ENCODE measurements at places on chromosomes 6 and 20. TPM values are rescaled to one million over a fixed set of nuclear protein-coding genes. Genes with fewer than 3 reads are reported as not detected.

The AVP gene
- not detected for total RNA-seq

The LRRC73 gene
- total RNA-seq = 1.1 TPM

The PPP1R18 gene
- 44.9 TPM for total RNA-seq

The TGM3 gene
- not detected for total RNA-seq

The TMEM14B gene
- 51.5 TPM for total RNA-seq

The TCP11 gene
- not detected for total RNA-seq

The AK9 gene
- 16.6 TPM for total RNA-seq

The ARFGEF3 gene
- total RNA-seq = 2.6 TPM

DNA sequence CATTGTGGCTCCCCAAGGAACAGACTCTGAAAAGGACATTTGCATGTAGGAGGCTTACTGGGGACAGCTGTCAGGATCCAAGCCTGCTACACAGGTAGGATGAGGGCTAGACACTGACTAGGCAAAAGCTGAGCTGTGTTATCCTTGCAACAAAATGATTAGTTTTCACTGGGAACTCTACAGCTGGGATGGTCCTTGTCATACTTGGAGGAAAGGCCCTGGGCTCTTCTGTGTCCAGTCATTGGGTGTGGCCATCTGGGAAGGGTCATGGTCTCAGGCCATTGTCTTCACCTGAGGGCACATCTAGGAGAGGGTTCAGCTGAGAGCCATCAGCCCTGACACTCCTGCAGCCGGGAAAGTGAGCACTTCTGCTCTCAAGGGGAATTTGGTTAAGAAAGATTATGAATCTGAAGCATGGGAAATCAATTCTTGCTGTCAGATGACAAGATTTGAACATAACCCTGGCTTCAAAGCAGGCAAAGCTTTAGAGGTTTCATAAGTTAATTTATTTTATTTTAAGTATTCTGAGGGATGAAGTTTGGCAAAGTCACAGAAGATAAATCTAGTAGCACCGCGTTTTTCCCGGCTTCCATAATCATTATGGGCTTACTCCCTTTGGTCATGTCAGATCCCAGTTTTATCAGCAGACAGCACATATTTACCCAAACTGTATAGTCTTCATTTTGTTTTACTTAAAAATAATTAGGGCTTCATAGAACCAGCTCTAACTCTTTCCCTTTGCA lies 78.4 kb upstream of the SLC22A23 start:
- H3K4me1 ChIP-seq = no peaks in the 10 kb centered on the region
- no peak overlapping the region for H3K4me3 ChIP-seq
- H3K27ac ChIP-seq = no peak overlapping the region
- H3K36me3 ChIP-seq = no peaks in the 10 kb centered on the region
- H3K27me3 ChIP-seq = no peaks in the 10 kb centered on the region
- DNase-seq = no peak

- H3K27ac ChIP-seq = no peak overlapping the region
- no peaks in the 10 kb centered on the region for H3K27me3 ChIP-seq
- H3K4me1 ChIP-seq = peaks cover 9% of the 10 kb centered on the region
- H3K4me3 ChIP-seq = no peak overlapping the region
- no peak for DNase-seq
- no peaks in the 10 kb centered on the region for H3K36me3 ChIP-seq
Observed at GRCh38 chr6:89596056-89596455, 42.5 kb downstream of the LYRM2 start.

DNA sequence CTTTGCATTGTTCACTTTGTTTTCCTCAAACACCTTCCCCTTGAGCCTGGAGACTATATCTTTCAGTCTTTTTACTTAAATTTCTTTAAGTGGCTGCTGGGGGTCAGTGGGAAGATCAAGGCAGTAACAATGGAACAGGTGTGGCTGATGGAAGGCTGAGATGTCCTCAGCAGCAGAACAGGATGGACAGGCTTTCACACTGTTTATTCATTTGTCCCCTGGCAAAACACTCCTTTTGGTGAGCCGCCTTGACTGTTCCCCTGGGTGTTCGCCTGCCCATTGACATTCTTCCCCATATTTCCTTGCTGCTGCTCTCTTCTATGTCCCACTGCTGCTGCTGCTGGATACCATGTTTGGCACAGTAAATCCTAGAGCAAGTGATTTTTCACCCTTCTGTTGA lies 38.1 kb downstream of the RNF144B start:
- no peak for DNase-seq
- H3K27ac ChIP-seq = no peak overlapping the region
- H3K4me3 ChIP-seq = no peak overlapping the region

DNA sequence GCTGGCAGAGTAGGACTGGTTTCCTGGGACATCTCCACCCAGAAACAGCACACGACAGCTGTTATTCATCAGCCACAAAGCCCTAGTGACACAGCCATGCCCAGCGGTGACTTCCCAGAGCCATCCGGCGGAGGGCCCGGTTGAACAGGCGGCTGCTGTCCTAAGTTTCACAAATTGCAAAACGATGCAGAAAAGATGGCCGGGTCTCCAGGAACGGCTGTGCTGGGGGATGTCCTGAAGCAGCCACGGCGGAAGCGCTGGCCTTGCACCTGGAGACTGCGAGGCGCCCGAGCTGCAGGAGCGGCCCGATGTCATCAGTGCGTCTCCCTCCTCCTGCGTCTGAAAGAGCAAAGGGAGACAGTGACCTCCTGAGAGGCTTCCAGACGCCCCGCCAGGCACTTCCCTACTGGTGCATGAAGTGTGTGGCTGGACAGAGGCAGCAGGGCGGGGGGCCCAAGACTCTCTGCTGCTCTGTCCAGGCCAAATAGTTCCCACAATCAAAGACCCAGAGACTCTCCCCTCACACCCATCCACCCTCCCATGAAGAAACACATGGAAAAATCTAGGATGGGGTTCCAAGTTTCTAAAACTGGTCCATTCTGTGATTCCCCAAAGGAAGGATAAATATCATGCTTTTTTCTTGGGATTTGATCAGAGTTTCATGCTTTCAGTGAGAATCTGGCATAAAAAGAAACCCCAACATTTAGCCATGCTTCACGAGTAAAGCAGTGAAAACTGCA lies 44.0 kb downstream of the SSR1 start:
- H3K4me1 ChIP-seq = peaks cover 7% of the 10 kb centered on the region
- H3K4me3 ChIP-seq = no peak overlapping the region
- H3K27ac ChIP-seq = no peak overlapping the region
- H3K36me3 ChIP-seq = no peaks in the 10 kb centered on the region
- H3K27me3 ChIP-seq = no peaks in the 10 kb centered on the region
- peak; percentile 52 for DNase-seq

DNA sequence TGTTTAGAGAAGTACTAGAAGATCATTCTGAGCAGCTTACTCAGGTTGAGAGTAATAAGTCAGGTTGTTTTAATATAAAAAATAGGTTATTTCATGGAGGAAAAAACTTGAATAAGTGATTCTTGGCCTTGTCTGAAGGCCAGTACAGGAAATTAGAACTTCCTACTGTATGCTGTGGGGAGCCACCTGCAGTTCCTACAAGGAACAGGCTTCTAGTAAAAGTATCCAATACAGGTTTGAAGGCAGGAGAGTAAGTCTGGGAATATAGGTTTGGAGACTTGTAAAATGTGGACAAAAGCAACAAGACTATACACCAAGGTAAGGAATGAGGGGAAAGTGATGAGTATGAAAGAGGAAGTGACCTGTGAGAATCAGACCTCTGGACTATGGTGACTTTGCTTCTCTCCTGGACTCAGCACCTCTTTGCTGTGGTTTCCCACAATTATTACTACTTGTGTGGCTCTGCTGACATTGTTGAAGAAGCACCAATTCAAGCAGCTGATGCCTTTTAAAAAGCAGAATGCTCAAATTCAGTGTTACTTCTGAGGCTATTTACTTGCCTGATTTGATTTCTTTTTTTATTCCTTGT lies 278.6 kb downstream of the TBC1D7 start:
- no peaks in the 10 kb centered on the region for H3K4me1 ChIP-seq
- H3K27me3 ChIP-seq = no peaks in the 10 kb centered on the region
- H3K36me3 ChIP-seq = no peaks in the 10 kb centered on the region
- H3K4me3 ChIP-seq = no peak overlapping the region
- no peak for DNase-seq
- no peak overlapping the region for H3K27ac ChIP-seq

GRCh38 chr20:45059022-45059728 lies 41.8 kb downstream of the KCNS1 start:
- no peaks in the 10 kb centered on the region for H3K36me3 ChIP-seq
- no peak overlapping the region for H3K4me3 ChIP-seq
- peaks cover 7% of the 10 kb centered on the region for H3K4me1 ChIP-seq
- no peak overlapping the region for H3K27ac ChIP-seq

GRCh38 chr6:80872199-80872950 lies 765.9 kb downstream of the BCKDHB start:
- H3K4me1 ChIP-seq = no peaks in the 10 kb centered on the region
- H3K27me3 ChIP-seq = no peaks in the 10 kb centered on the region
- no peaks in the 10 kb centered on the region for H3K36me3 ChIP-seq
- H3K27ac ChIP-seq = no peak overlapping the region
- no peak for DNase-seq
- no peak overlapping the region for H3K4me3 ChIP-seq

DNA sequence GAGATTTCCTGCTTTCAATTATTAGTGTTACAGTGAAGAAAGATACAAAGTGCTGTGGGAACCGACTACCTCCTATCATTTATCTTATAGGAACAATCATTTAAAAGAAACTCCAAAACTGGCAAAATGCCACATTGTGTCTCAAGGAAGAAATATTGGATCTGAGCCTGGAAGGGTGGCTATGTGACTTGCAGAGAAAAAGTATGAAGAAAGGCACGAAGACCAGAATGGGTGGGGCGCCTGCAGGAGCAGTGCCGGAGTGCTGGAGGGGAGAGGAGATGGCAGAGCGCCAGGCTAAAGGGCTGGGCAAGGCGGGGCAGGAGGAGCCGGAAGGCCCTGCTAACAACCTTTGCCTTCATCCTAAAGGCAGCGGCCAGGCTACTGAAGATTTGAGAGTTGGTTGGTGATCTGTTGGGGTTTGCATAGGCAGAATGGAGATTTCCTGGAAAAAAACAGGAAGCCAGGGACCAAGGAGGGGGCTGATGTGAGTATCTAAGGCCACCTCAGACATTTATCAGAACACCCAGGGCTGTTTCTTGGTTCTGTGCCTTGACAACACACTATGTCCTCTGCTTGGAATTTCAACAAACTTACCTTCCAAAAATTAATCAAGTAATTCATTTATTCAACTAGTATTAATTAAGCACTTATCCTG lies 125.6 kb downstream of the MAFB start:
- H3K27me3 ChIP-seq = no peaks in the 10 kb centered on the region
- no peak overlapping the region for H3K27ac ChIP-seq
- no peaks in the 10 kb centered on the region for H3K36me3 ChIP-seq
- H3K4me3 ChIP-seq = no peak overlapping the region
- no peak for DNase-seq

DNA sequence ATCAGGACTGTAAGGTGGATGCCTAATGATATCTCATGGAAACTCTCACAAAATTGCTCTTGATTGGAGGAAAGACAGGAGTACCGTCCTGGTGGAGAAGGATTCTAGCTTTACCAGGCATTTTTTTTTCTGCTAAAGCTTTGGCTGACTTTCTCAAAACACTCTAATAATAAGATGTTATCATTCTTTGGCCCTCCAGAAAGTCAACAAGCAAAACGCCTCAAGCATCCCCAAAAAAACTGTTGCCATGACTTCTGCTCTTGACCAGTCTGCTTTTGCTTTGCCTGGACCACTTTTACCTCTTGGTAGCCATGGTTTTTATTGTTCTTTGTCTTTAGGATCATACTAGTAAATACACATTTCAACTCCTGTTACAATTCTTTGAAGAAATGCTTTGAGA lies 55.5 kb upstream of the RUNX2 start:
- H3K36me3 ChIP-seq = no peaks in the 10 kb centered on the region
- H3K27ac ChIP-seq = no peak overlapping the region

- no peak for DNase-seq
- H3K36me3 ChIP-seq = no peaks in the 10 kb centered on the region
Observed at GRCh38 chr6:53330137-53330536, 18.6 kb downstream of the ELOVL5 start.

DNA sequence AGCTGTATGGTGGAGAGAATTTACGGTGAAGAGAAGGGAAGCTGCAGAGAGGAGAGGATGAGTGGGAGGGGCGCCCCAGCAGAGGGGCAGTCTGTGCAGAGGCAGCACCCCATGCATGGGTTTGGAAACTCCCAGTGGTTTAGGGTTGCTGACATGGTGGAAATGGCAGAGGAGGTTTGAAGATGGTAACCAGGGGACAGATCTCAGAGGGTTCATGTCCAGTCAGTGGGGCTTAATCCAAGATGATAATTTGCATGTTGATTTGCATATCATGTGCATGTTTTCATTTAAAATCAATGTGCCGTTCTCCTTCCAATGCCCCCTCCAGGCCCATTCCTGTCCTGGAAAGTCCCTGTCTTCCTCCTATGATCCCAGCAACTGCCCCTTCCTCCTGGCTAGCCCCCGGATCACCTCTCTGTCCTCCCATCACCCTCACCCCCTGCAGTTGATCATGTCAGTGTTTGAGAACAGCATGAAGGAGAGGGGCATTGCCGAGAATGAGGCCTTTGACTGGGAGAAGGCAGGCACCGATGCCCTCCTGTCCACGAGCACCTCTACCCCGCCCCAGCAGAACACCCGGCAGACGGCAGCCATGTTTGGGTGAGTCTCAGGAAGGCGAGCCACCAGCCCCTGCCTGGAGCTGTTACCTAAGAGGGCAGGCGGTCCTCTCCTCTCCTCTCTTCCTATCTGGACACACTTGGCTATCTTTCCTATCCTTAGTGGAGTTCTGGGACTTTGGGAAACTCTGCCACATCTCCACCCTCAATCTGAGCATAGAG lies 14.3 kb downstream of the TTBK1 start:
- no peaks in the 10 kb centered on the region for H3K27me3 ChIP-seq
- no peak overlapping the region for H3K4me3 ChIP-seq
- no peak for DNase-seq
- no peaks in the 10 kb centered on the region for H3K4me1 ChIP-seq
- no peak overlapping the region for H3K27ac ChIP-seq
